Suppressor macrophage treated with lipopolysaccharide for 1 hour (primary cell): ENCODE measurements at places on chromosomes 7 and 10.
A peak's percentile ranks its signal among the peaks of the same experiment; 100 is the strongest.

- no peak for DNase-seq
Measured at GRCh38 chr7:101580596-101580995, 48.5 kb downstream of the MYL10 start.

DNA sequence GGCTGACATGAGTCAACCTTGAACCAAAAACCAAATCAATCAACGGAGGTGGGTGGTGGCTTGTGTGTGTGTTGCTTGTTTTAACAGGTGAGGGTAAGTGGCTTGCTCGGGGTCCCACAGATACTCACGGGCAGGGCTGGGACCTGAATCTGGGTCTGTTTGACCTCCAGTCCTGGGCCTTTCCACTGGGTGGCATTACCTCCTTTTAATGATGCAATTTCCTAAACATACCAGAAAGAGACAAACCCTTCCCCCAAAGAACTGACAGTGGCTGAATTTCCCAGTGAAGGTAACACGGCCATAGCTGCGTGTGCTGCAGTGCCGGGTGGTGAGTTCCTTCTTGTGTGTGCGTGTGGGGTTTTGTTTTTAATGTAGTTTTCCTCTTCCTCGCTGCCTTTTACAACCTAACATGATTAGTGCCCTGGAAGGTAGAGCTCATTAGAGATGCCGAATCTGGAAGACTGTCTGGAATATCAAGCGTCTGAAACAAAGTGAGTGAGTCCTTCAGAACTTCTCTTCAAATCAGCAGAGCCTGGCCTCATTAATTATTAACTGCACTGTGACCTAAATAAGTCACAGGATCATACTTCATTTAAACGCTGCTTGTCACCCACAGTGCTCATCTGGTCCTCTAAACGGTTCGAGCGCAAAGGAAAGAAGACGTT lies 166.1 kb upstream of the TCERG1L start:
- no peak for DNase-seq

GRCh38 chr7:117227091-117227490 lies 95.8 kb downstream of the WNT2 start:
- no peak for DNase-seq

- no peak for DNase-seq
Measured at GRCh38 chr7:86391813-86392212, 251.9 kb upstream of the GRM3 start.

DNA sequence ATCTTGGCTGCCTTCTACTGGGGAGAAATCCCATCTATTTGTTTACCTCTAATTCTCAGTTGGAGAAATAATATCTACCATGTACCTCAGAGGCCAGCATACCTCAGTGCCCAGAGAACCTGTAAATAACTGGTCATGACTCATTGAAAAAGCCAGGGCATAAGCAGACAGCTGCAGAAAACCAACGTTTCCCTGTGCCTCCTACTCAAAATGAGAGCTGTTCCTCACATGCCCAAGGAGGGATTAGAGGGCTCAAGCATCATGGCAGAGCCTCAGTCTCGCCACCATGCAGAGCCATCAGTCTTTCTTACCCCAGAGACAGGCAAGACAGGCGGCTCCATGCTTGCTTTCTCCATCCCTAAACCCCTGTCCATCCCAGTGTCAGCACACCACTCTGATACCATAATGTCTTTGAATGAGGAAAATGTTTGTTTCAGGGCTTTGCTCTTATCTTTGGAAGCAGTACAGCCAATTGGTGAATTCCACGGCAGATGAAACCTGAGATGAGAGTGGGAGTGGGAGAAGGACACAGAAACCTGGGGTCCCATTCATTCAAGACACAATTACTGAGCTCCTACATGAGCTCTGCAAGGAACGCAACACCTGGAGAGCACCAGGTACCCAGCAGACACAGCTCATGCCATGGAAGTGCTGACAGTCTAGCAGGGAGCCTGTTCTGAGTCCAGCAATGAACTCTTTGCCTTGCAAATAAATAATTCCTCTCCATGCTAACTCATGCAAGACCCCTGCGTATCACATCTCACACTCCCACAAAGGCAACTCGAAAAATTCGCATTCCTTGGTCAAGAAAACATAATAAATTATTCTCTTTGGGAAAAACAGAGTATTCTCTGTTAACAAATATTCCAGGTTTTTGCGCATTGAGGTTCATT lies 21.1 kb downstream of the PON1 start:
- DNase-seq, result no peak

GRCh38 chr10:6787091-6787490 lies 207.0 kb upstream of the PRKCQ start:
- no peak for DNase-seq

GRCh38 chr7:38669965-38670520 lies 38.9 kb upstream of the AMPH start:
- no peak for DNase-seq

- peak; percentile 9 for DNase-seq
Measured at GRCh38 chr10:69636626-69637605, 6.9 kb downstream of the FAM241B start.

- DNase-seq, result no peak
Measured at GRCh38 chr7:156942708-156943090, 6.8 kb upstream of the NOM1 start.
